Left hindlimb (tissue), 1 donor: ENCODE measurements at places on chromosomes 7 and 10.

DNA sequence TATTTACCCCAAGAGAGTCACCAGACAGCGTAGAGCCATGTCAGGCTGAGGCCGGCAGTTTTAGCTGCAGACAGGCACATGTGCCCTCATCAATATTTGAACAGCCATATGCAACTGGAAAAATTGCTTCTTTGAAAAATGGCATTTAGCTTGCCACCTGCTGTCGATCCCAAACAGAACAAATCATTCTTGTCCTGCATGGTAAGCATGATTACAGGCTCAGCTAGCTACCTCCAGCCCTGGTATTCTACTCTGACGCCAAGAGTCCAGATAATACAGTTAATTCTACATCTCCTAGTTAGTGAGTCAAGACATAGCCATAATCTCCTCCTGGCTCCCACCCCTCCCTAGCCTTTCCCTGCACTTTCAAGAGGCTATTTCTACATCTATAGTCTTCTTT lies 7.7 kb downstream of the CREB3L2 start:
- DNase-seq: no peak

GRCh38 chr7:40715053-40715430 lies 580.2 kb downstream of the SUGCT start:
- DNase-seq: no peak

GRCh38 chr10:121183236-121183635 lies 332.1 kb downstream of the WDR11 start:
- no peak for DNase-seq

GRCh38 chr10:71205468-71205867 lies 6.9 kb upstream of the UNC5B start:
- no peak for DNase-seq

DNA sequence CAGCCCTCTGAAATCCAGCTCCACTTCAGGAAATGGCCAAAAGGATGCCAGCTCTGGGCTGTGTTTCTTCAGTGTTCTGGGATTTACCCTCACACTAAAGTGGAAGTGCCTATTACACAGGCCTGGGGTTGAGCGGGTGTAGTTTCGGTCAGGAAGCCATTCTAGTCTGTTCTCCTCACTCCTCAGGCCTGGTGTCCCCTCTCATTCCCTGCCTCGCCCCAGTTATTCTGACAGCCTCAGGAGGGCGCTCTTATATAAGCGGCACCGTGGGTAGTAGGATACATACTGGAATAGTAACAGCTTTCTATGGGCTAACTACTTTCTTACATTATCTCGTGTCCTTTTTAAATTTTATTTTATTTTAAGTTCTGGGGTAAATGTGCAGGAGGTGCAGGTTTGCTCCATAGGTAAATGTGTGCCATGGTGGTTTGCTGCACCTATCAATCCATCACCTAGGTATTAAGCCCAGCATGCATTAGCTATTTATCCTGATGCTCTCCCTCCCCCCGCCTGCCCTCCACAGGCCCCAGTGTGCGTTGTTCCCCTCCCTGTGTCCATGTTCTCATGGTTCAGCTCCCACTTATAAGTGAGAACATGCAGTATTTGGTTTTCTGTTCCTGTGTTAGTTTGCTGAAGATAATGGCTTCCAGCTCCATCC lies 12.2 kb upstream of the LGI1 start:
- DNase-seq: no peak

DNA sequence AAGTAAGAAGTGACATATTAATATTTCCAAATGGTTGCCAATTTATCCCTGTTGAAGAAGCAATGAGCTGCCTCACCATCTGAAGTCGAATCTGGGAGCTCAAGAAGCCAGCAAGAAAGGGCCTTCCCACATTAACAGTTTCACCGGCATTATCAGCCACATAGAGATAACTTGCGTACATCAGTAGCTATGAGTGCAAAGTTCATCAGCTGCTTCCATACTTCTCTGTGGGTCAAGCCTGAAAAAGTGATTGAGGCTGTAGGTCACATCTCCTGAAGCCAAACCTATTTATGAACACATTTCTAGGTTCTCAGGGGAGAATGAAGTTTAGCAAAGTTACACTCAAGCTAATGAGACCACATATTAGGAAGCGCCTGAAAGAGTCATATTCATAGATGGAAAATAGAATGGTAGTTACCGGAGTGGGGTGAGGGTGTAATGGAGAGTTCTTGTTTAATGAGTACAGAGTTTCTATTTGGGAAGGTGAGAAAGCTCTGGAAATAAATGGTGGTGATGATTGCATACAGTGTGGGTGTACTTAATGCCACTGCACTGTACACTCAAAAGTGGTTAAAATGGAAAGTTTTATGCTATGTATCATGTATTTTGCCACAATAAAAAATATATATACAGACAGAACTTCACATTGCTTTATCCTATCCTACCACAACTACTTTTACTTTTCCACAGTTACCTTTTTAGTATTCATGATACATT lies 189.3 kb upstream of the SP4 start:
- no peak for DNase-seq

- no peak for DNase-seq
Observed at GRCh38 chr10:70270952-70271351, 12.9 kb downstream of the NPFFR1 start.

DNA sequence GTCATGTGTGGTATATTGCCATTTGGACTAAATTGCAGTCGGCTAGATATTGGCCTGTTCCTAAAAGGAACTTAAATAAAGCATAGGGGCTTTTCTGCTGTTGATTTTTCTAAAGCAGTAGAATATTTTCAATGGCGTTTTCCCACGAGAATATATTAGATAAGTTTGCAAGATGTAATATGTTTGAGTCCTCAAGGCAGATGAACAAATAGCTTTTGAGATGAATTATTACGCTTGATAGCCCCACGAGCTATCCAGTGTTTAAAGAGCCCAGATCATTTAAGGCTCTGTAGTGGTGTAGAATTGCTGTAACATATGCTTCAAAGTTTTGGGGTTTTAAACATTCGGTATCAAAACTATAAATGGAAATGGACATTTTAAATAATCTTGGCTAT lies 2.9 kb downstream of the CELF2 start:
- DNase-seq: no peak

GRCh38 chr10:49273082-49273465 lies 25.9 kb upstream of the C10orf71 start:
- DNase-seq: no peak

- no peak for DNase-seq
Observed at GRCh38 chr10:19730167-19730906, 85.9 kb upstream of the PLXDC2 start.

GRCh38 chr7:151727579-151728285 lies 149.2 kb downstream of the PRKAG2 start:
- DNase-seq: peak; percentile 82

GRCh38 chr7:130452951-130453350 lies 12.1 kb upstream of the CEP41 start:
- peak; percentile 81 for DNase-seq

- DNase-seq: no peak
Observed at GRCh38 chr7:116465125-116465524, 34.4 kb upstream of the CAV2 start.

DNA sequence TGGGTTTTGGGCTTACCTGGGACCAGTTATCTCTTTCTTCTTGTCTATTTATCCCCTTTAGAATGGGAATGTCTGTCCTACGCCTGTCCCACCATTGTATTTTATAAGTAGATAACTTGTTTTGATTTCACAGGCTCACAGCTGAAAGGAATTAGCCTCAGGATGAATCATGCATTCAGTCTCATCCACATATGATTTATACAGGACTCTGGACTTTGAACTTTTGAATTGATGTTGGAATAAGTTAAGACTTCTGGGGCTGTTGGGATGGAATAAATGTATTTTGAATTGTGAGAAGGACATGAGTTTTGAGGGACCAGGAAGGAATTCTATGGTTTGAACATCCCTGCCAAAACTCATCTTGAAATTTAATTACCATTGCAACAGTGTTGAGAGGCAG lies 112.6 kb downstream of the AMPH start:
- no peak for DNase-seq

DNA sequence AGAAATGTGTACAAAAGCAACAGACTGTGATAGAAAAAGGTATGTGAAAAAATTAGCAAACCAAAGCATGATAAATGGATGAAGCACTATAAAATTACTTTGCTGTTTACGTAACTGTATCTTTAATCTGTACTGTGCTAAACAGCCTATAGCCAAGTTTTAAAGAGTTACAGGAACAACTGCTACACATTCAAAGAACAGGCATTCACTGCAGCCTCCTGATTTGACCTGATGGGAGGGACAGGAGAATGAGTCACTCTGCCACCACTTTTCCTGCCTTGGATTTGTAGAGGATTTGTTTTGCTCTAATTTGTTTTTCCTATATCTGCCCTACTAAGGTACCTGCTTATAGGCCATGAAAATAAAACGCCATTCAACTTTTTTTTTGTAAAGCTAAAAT lies 116.1 kb downstream of the FANK1 start:
- no peak for DNase-seq

DNA sequence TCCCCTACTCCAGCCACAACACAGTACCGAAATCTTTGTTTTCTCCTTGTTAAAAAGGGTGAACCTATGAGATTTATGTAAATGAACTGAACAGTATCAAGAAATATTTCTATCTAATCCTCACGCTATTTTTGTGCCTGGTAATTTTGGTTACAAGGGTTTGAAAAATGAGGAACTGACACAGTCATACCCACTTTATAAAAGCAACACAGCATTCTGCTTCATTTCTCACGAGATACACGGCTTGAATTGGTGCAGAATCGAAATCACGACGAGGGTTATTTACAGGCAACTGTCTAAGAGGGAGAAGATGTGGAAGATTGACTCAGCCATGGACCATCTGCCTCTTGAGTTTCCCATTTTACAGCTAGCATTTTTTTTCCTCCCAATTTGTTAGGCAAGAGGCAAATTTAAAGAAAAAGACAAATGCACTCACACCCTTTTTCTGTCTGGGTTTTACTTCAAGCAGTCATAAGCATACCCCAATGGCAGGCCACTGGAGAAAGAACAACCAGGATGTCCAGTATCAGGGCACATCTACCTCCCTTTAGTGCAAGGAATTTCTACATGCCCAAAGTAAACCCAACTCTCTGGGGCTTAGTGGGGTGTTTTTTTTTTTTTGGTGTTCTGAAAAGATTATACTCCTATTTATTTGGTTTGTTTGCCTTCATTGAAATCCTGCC lies 108.1 kb downstream of the ITGB8 start:
- DNase-seq: no peak

GRCh38 chr10:8060704-8061121 lies 6.2 kb downstream of the GATA3 start:
- DNase-seq: no peak

- DNase-seq: no peak
Observed at GRCh38 chr7:154777023-154777422, 225.9 kb downstream of the PAXIP1 start.

- DNase-seq: no peak
Observed at GRCh38 chr10:23417254-23417653, 21.6 kb upstream of the OTUD1 start.

DNA sequence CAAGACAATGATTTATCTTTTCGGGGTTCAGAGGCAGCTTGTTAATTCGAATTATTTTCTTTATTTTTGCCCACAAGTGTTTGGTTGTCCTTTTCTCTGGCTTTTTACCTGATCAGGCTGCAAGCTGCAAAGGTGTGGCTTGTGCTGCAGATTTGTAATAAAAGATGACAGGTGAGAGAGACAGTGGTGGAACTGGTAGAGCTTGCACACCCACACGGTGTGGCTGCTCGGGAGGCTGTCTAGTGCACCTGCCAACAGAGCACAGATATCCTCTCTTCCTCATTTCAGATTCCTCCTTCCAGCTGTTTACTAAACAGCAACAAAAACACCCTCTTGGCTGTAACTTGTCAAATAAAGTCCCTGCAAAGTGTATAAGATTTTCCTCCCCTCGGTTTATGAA lies 9.2 kb downstream of the GJD4 start:
- DNase-seq: no peak

- no peak for DNase-seq
Observed at GRCh38 chr7:3078514-3078913, 34.8 kb upstream of the CARD11 start.

- no peak for DNase-seq
Observed at GRCh38 chr7:29005829-29006228, 47.7 kb upstream of the TRIL start.

GRCh38 chr7:30585675-30586074 lies 9.0 kb upstream of the GARS1 start:
- no peak for DNase-seq

DNA sequence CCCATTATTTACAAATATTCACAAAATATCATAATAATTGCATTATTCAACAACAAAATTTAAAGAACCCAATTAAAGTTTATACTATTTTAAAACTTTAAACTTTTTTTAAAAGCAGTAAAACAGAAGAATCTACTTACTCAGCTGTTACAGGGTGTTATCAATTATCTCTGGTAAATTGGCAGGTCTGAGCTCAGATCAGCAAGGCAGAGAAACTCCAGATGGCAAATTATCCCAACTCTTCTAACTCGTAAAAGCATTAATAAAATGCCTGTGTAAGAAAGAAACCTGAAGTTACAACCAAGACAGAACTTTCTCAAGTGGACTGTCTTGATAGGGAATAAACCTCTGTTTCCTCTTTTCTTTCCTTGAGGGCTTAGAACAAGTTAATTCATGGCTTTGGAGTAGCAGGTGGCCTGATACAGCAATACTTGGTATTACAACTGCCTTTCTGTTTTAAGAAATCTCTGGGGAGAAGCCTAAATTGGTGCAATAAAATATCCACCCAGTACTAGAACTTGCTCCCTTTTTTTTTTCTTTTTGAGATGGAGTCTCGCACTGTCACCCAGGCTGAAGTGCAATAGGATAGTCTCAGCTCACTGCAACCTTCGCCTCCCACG lies 275.3 kb upstream of the MKLN1 start:
- DNase-seq: no peak

DNA sequence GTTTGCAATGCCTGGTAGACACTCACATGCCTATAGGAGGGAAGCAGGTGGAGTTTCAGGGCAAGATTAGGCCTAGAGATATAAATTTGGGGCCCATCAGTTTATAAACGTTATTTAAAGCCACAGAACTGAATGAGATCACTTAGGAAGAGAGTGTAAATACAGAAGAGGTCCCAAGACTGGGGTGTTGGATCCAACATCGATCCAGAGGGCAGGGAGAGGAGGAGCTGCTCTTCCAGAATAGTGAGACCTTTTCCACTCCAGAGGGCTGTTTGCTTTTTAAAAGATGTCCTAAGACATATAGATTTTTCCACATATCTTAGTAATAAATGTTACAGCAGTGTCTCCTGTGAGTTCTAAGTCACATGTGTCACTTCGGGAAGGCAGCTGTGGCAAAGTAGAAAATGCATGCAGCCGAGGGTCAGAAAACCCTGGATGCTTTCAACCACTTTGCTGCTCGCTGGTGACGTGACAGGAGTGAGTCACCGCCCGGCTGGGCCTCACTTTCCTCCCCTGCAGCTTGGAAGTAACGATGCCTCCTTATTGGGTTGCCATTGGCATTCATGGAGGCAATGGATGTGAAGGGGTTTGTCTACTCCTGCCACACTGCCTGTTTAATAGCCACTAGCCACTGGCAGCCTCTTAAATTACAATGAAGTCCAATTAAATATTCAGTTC lies 95.4 kb downstream of the TRIL start:
- DNase-seq: no peak

DNA sequence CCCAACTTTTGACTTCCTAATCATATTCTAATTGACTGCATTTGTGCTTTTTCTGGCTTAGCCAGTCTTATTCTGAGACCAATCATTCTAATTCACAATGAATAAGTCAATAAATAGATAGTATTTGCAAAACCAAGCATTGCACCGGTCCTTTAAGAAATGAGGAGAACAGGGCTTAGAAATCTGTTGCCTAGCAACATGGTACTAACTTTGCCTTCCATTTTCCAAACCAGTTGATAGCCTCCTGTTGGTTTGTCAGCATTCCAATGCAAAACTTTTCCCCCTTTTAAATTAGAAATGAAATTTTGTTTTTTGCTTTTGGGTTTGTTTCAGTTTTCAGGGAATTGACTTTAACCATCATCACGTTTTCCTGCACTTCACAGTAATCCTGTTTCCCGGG lies 603.5 kb upstream of the NRP1 start:
- no peak for DNase-seq
